HS-27A (cell line): ENCODE measurements at places on chromosomes 6 and 20.

DNA sequence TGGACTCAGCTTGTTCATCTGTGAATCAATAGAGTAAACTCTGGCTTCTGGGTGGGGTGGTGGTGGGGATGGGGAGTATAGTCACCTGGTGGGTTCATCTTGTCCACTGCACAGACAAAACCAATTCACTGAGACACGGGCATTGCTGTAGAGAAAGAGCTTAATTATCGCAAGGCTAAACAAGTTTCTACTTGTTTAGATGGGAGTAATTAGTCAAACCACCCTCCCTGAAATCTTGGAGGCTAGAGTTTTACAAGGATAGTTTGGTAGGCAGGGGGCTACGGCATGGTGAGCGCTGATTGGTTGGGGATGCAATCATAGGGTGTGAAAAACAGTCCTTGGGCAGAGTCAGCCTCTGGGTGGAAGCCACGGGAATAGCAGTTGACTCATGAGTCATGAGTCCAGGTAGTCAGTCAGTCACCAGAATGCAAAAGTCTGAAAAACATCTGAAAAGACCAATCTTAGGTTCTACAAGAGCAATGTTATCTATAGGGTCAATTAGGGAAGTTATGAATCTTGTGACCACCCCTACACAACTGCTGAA lies 77.8 kb downstream of the STMND1 start:
- no peak for DNase-seq

GRCh38 chr6:141464490-141464889 lies 668.2 kb upstream of the GJE1 start:
- DNase-seq, result no peak

DNA sequence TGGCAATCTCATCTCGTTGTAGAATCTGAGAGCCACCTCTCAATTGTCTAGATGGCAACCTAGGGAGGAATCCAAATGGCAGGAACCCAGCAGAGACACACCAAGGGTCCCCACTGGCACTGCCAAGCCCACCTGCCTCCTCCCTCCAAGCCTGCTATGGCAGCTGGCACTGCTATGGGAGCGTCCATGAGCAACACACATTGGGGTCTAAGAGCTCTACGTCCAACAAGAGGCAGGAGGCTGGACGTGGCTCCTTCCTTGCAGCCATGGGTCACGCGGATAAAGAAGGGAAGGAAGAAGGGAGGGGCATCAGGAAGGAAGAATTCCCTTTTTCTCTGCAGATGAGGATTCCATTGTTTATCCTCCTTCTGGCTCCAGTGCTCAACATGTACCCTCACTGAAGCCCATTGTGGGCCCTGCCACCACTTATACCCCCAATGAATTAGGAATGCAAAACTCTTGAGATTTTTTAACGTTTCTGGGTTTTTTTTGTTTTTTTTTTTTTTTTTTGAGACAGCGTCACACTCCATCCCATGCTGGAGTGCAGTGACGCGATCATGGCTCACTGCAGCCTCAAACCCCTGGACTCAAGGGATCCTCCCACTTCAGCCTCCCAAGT lies 17.3 kb downstream of the ATP9A start:
- DNase-seq, result no peak

DNA sequence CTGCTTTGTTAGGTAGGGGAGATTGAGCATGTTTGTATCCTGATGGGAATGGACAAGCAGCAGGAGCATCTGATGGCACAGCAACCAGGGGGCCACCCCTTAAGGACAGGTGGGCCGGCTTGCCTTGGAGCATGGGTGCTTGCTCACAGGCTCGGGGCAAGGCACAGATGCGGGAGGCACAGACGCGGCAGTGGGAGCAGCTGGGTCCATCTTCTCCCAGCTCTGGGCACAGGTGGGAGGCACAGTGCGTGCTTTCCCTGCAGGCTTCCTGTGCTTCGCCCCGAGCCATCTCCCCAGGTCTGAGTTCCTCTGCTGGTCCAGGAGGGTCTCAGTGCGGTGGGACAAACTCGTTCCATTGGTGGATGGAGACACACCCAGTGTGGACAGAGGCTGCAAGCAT lies 73.6 kb upstream of the BHLHE23 start:
- DNase-seq, result no peak

DNA sequence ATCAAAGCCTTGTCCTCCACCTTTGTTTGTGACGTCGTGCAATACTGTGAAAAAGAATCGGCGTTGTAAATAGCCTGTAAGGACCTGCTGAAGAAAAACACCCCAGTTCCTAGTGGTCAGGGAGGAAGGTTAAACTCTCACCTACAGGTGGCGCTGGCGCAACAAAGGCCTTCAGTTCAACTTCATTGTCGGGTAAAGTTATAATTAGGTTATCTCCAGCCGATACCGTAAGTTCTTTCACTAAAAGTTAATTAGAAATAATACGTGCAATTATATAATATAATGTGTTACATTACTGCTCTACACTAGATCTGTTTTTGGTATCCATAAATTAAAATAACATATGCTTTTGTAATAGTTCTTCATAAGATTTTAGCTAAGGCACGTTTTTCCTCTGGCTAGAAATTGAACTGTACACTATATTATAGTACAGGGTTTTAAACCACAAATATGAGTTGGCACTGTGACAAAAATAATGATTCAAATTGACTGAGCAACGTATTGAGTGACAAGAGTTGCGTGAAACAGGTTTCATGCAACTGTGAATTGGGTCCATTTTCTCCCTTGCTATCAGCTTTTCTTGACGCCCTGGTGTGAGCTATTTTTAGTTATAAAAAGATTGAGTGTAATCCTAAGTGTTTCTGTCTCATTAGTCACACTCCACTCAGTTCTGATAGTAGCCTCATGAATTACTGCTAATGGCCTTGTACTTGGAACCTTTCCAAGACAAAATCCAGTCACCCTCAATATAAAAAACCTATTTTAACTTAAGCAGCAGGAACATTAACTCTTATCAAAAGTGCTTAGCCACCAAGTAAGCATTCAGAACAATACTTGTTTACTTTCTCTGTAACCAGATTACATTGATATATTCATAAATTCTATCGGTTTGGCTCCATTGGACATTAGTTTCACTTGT lies 62.3 kb downstream of the KIAA0319 start:
- peak; percentile 59 for DNase-seq

- DNase-seq, result no peak
Observed at GRCh38 chr20:35263532-35264341, 14.2 kb downstream of the MMP24OS start.

- DNase-seq, result no peak
Observed at GRCh38 chr20:8303651-8304050, 171.6 kb downstream of the PLCB1 start.

DNA sequence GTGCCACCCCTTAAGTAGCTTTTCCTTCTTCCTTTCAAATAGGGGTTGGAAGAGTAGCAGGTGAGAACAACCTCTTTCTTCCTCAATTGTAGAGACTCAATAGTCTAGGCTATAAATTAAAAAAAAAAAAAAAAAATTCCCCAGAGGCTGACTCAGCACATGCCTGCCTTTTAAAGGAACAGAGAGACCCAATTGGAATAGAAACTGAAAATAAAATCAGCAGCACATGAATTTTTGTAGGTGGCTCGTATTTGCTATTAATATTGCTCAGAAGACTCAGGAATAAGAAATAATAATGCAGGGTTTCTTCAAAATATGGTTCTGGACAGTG lies 19.3 kb downstream of the TOP1 start:
- DNase-seq, result no peak

DNA sequence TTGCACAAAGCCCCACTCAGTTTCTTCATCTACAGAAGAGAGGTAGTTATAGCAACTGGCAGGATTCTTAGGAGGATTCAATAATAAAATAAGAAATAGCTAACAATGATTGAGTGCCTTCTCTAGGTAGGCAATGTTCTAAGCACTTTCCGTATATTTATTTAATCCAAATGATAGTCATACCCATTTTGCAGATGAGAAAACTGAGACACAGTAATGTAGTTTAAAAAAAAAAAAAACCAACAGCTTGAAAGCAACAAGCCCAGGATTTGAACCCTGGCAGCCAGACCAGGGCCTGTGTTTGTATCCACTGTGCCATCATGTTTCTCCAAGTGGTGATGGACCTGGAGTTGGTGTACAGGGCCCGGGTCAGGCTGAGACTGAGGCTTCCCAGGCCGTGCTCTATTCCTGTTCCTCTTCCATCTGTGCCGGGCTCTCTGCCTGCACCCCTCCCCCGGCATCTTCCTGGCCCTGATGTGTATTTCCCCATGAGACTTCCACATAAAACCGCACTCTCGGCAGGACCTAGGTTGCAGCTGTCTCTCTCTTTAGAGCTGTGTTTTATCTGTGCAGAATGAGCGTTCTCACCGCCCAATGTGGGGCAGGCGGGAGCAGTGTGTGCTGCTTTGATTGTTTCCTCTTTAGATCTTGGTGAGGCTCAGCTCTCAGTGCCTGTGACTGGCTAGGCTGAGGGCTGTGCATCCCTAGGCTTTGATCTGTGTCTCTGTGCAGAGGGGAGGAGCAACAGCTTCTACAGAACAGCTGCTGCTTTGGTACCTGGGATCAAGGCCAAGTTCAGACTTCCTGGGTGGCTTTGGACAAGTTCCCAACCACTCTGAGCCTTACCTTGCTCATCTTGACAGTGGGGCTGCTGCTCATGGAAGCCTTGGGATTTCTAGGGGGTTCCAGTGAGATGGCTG lies 49.5 kb downstream of the TOX2 start:
- no peak for DNase-seq
